ENCODE measurements at places on chromosomes 16 and 17.

DNA sequence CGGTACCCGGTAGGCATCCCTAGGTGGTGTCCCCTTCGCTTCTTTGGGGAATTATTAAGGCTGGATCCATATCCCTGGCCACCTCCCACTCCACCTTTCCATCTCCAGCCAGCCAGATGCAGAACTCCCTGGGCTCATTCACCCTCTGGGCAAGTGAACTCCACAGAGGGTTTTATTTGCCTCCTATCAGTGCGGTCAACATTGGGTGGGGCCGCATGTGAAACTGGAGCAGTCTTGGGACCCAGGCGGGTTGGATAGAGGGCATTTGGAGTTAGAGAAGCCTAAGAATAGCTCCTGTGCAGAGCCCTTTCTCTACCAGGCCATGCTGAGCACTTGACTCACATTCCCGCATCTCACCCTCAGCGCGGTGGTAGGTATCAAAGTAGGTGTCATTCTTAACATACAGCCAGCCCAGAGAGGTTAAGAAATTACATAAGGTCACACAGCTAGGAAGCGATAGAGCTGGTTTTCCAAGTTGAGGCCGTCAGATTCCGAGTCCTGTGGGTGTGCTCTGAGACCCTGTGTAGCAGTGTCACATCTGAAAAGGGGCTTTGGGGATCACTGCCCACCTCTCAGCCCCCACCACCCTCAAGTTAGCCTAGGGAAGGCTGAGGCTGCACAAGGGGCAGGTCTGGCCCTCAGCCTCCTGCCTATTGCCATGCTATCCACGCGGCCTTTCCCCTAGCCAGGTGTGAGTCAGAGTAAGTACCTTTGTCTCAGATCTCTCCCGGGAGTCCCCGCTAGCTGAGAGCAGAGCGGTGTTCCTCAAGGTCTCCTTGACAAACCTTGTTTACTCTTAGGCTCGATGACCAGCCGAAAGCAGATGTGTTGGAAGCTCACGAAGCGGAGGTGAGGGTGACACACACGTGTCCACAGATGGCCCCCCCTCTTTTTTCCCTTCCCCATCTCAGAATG lies 26.9 kb upstream of the LGALS9 start:
- DNase-seq, result no peak

GRCh38 chr17:67461876-67462275 lies 84.8 kb downstream of the PITPNC1 start:
- DNase-seq, result no peak

DNA sequence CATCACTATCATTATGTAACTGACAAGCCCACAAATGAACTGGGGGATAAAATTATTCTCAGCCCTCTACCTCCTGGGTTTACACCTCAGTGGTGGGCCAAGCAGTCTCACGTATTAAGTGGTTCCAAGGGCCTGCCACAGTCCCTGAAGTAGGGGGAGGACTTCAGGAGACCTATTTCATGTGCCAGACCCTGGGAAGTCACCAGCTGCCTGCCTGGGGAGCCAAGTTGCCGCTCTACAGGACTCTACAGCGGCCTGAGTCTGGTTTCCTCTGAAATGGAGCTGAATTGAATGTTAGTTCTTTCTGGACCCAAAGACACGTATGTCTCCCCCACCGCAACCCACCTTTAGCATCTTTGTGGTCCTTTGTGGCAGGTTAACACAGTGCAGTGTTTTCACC lies 187.0 kb downstream of the IRX3 start:
- DNase-seq, result no peak

DNA sequence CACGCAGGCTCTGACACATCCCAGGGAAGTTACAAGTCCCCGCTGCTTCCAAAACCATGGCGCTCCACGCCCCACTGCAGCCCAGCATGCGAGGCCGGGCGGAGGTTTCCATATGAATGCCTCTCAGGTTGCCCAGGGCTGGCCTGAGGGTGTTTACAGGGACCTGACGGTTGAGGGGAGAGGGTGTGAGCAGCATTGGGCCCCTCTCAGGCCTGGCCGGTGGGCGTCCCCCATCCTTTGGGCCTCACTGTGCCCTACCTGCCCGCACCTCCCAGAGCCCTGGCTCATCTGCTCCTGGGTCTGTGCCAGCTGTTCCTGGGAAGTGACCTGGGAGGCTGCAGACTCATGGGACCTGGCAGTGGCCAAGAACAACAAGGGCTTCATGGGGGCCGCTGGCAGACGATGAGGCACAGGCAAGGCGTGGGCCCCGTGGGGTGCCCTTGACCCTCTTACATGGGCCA lies 173.5 kb downstream of the C16orf95 start:
- no peak for DNase-seq

DNA sequence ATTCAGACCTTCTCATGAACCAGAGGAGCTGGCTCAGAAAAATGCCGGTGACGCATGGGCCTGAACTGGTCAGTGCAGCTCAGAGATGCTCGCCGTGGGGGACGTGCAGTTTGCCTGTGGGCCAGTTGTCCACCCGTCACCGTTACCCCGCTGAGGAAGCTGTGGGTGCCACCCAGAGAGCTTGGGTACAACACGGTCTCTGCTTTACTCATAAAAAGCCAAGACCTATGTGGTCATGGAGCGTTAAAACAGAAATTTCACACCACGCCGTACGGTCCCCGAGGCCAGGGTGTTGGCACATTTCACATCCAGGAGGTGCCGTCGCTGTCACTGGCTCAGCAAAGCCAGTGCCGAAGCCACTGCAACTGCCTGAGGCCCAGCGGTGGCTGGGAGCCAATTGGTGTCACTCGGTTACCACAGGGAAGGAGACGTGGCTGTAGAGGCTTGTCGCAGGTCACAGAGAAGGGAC lies 120.9 kb downstream of the METRNL start:
- DNase-seq, result no peak

- no peak for DNase-seq
Measured at GRCh38 chr17:7834542-7834956, 532 bp downstream of the KDM6B start.

DNA sequence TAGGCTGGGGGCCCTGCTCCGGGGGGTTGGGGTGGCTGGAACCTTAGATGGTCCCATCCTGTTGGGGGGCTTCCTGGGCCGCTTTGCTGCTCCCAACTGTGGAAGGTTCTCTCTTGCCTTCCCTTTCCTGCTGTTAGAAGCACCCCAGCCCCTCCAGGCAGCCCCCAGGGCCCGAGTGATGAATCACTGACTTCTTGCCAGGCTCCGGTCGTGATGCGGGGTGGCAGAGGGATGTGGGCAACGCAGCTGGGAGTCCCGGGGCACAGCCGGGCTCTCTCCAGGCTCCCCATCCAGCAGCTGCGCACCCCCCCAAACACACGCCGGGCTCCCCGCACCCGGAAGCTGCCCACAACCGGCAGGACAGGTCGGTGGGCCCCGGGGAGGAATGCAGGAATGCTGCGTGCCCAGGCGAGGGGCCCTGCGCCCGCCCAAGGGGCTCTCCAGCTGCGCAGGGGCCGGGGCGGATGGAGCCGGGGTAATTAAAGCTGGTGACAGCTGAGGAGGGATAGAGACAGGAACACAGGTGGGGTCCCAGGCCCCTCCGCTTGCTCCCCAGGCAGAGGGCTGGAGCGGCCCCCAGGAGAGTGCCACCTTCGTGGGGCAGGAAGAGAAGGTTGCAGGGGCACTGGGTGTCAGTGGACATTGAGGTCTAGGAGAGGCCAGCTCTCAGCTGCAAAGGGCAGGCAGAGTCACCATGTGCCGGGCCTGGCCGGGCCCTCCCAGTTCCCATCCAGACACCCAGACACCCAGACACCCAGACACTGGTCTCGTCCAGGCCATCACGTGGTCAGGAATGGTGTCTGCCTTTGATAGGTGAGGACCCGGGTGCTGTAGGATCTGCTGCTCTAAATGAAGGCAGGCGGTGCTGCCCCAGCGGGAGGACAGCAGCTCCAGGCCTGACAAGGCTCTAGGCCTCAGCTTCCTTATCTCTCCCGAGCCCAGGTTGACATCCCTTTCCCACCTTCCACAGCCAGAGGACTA lies 15.0 kb upstream of the SLC38A10 start:
- DNase-seq, result no peak

GRCh38 chr16:84650062-84650991 lies 2.0 kb downstream of the KLHL36 start:
- DNase-seq, result no peak
